ENCODE measurements at places on chromosomes 2 and 18.

DNA sequence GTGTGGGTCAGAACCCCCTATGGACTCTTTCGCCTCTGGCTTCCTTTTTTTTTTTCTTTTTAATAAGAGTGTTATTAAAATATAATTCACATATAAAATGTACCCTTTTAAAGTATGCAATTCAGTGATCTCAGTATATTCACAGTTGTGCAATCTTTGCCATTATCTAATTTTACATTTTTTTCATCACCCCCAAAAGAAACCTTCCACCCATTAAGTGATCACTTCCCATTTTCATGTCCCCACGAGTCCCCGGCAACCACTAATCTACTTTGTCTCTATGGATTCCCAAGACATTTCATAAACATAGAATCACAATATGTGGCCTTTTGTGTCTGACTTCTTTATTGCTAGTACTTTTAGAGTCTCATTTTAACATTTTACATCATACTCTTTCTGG, 38.7 kb upstream of the ANXA4 start:
- no peak for DNase-seq

DNA sequence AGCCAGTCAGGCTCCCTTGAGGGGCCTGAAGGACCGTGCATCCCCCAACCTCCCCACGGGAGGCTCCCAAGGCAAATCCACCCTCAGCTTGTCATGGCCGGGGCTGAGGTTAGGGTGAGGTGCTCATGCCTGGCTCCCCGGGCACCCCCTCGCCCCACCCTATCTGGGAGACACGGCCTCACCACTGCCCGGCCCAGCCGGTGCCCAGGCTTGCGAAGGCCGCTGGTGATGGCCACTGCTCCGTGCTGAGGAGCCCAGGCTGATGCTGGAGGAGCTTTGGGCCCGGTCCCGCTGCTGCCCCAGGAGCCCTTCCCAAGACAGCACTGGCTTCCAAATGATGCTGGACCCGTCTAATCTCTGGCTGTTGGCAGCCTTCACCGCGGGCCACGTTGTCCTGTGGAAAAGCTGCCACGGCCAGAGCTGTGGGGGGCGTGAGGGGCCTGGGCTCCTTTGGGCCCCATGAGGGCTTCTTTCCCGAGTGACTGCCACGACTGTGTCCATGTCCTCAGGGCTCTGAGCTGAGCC, 135.7 kb upstream of the CTDP1 start:
- no peak for DNase-seq

- no peak for DNase-seq
Measured at GRCh38 chr2:214139630-214140284, 271.1 kb upstream of the VWC2L start.

- no peak for DNase-seq
Measured at GRCh38 chr18:44816050-44816449, 135.4 kb downstream of the SETBP1 start.

Data from pancreas (tissue), 10 donors.